ENCODE measurements at places on chromosomes 6 and 20.

DNA sequence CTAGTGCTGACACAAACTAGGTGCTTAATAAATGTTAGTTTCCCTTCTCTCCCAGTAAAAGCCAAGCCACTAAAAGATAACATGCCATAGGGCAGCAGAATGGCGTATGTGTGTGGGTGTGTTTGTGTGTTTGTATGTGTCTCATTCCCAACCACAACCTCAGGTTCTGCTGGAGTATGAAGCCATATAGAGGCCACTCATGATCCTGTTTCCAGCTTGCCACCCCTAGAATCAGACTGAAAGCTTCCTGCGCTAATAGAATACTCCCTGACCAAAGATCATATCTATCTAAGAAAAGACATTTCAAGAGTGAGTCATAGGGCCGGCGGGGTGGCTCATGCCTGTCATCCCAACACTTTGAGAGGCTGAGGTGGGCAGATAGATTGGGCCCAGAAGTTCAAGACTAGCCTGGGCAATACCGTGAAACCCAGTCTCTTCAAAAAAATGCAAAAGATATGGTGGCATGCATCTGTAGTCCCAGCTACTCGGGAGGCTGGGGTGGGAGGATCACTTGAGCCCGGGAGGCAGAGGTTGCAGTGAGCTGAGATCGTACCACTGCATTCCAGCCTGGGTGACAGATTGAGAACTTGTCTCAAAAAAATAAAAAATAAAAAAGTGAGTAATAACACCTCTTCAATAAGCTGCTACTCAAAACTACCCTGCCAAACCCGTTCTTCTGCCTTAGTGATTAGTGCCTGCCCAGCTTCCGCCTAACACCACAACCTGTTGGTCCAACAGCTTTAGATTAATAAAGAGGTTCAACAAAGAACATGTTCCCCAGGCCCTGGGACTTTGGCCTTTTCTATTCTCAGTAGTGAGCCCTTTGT, 11.8 kb upstream of the SNRPC start:
- peak; percentile 55 for DNase-seq

GRCh38 chr20:61798632-61799031, 267.0 kb downstream of the TAF4 start:
- no peak for DNase-seq

DNA sequence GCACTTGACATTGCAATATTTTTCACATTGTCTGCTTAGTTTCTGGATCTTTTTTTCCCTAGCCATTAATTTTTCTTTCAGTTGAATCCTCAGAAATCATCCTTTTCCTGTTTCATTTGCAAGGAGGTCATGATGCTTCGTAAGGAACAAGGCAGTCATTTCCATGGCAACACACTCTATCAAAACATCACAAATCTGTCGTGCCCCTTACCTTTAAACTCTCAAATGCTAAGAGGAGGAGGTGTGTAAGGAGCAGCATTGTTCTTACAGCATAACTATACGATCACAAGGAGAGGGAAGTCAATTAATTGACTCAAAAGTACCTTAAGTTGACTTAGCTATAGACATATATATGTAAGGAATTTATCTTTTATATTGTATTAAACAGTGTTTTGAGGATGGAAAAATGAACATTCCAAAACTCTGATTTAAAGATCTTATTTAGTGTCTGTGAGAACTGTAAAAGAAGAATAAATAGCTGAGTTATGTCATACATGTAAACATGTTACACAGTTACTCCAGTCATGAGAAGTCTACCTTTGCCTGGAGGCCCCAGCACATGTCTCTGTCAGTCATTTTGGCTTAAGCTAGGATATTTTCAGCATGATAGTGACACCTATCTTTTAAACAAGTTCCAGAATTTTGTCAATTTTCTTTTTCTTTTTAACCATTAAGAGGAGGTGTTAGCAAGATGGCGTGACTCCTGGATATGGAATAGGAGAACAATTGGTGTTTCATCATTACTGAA, 41.6 kb downstream of the CDKAL1 start:
- no peak for DNase-seq

DNA sequence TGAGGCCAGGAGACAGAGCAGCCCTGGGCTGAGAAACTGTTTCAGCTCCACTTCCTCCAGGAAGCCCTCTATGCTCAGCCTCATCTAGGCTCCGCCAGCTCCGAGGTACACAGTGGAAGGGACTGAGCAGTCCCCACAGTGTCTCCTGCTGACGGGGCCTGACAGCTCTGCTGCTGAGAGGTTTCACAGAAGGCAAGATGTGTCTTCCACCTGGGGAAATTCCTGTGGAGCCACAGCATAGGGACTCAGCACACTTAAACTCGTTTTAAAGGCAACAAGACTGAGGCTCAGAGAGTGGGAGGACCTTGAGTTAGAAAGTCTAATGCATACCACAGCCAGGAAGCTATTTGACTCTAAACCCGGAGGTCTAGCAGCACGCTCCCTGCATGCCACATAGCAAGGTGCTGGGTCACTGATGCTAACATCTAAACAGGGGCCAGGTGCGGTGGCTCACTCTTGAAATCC, 6.8 kb downstream of the ADA start:
- DNase-seq: no peak

GRCh38 chr6:38755874-38756273, 40.8 kb downstream of the DNAH8 start:
- no peak for DNase-seq

DNA sequence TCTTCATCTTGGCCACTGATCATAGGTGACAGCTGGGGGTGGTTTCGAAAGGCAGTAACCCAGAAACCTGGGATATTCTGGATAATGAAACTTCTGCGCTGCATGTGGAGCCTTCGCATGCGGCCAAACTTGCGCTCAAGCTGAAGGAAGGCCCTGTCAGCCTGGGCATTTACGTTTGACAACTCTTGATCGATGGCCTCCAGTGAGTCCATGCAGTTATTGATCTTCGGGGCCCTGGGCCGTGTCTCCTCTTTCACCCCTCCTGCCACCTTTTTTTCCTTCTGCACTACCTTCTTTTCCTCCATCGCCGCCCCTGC, 729 bp downstream of the TSPYL4 start:
- no peak for DNase-seq

DNA sequence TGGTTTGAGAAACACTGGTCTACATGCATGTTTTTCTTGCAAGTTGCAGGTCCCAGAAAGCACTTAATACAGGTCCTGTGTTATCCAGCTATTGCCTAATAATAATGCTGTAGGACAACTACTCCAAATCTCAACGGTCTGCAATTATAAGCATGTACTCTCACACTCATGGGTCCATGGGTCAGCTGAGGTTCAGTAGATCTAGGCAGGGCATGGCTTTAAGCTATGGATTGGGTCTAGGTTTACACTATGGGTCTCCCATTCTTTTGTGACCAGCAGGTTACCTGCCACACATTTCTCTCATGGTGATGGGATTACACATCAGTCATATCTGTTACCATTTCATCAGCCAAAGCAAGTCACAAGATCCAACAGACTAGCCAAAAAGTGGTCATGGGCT, 13.9 kb downstream of the ISM1 start:
- DNase-seq: no peak

DNA sequence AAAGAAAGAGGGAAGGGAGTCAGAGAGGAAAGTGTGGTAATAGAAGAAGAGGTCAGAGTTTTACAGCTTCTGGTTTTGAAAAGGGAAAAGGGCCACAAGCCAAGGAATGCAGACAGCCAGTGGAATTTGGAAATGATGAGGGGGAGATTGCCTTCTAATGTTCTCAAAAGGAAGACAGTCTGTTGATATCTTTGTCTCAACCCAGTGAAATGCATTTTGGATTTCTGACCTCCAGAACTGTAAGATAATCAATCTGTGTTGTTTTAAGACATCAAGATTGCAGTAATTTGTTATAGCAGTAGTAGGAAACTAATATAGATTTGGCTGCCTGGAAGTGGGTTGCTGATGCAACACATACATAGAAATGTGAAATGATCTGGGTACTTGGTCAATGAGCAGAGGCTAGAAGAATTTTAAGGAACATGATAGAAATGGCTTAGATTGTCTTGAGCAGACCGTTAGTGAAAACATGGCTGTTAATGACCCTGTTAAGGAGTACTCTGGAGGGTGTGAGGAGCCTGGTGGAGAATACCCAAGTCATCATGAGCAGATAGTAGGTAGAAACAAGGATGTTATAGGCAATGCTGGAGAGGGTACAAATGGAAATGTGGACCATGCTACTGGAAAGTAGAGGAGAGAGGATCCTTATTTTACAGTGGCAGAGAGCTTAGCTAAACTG, 255.8 kb upstream of the RAB32 start:
- peak; percentile 7 for DNase-seq

DNA sequence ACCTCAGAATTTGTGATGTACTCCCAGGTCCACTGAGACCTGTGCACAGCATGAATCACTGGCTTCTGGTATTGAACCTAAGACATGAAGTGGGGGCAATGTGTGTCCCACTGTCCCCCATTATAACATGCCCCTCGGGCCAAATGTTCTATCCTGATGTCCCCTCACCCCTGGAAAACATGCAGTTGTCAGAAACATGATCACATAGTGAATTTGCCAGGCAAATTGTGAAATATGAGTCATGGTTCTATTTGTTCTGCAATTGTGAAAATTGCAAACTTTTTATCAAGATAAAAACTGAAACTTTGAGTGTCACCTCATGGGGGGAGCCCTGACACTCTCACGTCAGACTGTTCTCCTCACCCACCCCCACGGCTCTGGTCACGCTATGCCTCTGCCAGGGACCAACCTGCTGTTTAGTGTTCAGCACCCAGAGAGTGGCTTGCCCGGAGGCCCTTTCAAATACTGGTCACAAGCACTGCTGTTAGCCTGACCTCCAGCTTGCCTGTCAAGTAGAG, 305.3 kb downstream of the CLIC5 start:
- no peak for DNase-seq

Measured in brain microvascular endothelial cell (primary cell).